Omental fat pad (tissue), 4 donors: ENCODE measurements at places on chromosomes 7 and 10. TPM values are rescaled to one million over a fixed set of nuclear protein-coding genes. Genes with fewer than 3 reads are reported as not detected.

GRCh38 chr7:41297166-41297565, 405.7 kb downstream of the INHBA start:
- DNase-seq = no peak

- no peak for DNase-seq
These were observed 604.1 kb upstream of the FOXK1 start for GRCh38 chr7:4077980-4078379.

DNA sequence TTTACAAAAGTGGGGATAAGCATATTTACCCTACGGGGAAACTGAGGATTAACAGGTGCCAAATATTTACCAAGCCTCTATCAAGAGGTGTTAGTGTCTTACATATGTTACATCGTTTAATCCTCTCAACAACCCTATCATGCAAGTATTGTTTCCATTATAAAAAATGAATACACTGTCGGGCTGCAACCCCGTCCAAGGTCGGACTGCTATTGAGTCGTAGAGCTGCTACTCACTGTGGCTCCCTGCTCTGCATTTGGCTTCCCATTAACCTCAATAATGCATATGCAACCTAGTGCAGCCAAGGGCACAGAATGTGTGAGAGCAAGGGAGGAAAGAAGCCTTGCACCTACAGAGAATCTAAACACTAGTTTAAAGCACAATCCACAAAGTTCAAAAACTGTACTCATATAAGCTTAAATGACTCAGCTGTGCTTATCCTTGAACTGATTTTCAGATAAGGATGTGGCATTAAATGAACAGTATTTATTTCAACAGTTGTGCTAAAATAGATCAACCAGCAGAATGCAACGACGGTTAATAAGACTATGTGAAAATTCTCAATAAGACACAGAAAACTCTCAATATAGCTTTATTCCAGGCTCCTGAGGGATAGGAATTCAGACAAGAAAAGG, 49.9 kb downstream of the UBE2H start:
- no peak for DNase-seq

GRCh38 chr7:96997512-96998032, 7.8 kb upstream of the DLX6 start:
- no peak for DNase-seq

GRCh38 chr7:20159226-20159747, 57.9 kb downstream of the MACC1 start:
- no peak for DNase-seq

GRCh38 chr7:39838326-39838725, 111.7 kb upstream of the CDK13 start:
- no peak for DNase-seq

GRCh38 chr10:110852947-110853346, 18.8 kb upstream of the PDCD4 start:
- DNase-seq = no peak

DNA sequence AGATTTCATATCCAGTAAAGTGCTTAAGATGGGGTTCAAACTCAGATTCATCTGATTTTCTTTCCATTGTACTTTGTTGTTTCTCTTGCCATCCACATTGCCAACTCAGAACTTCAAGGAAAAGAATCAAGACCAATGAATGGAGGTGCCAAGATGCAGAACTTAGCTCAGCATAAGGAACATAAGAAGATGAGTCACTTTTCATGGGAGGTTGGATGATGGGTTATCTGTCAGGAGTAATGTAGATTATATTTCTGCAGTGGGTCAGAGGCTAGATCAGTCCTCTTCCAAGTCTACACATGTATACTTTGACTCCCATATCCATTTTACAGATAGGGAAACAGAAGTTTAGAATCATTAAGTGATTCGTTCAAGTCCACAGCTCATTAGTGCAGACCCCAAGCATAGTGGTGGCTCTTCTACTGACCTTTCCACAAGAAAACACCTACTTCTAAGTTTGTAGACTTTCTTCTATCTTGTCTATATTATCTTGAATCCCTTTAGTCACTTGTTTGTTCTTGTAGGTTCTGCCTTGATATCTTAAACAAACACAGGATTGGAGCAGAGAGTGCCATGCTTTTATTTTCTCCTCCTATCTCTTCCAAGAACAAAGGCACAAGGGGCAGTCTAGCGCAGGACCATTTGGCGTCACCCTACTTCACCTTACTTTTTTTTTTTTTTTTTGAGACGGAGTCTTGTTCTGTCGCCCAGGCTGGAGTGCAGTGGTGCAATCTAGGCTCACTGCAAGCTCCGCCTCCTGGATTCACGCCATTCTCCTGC, 14.0 kb upstream of the ADD3 start:
- DNase-seq = no peak

DNA sequence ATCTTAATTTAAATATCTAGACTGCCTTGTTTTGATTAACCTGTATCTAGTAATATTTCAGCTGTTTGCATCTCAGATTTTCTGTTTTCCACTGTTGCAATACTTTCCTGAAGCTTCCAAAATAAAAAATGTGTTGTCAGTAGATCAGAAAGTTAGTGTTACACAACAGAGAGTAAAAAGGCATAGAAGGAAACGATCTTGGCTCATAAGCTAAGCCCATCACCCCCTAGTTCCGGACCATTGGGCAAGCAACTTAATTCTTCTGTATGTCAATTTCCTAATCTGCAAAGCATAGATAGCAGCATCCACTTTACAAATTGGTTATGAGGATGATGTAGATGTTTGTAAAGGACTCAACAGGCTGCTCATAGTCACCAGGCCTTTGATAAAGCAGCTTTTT, 4.4 kb downstream of the PON3 start:
- no peak for DNase-seq

DNA sequence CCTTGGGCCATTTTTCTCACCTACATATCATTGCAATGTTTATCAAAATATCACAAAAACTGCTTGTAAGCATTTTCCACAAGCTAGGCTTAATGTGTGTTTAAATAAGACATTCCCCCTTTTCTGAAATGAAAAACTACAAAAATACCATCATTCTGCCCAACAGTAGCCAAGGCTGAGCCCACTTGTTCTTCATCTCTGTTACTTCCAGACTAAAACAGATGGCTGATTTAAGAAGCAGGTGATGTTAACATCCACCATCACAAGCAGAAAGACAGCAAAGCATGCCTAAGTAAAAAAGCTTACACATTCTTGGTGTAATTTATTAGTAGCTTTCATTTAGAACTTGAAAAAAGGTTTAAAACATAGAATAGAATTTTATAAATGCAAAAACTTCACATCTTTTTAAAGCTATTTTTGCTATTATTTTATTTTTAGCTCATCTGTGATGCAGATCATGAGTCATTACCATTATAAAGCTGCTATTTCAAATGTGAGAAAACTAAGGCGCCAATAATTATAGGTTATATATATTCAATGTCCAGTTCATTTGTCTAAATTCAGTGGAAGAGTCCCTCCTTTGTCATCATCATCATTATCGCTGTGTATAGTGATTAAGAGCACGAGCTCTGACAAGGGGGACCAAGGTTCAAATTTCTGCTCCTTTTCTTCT, 109.4 kb downstream of the RELN start:
- DNase-seq = no peak

DNA sequence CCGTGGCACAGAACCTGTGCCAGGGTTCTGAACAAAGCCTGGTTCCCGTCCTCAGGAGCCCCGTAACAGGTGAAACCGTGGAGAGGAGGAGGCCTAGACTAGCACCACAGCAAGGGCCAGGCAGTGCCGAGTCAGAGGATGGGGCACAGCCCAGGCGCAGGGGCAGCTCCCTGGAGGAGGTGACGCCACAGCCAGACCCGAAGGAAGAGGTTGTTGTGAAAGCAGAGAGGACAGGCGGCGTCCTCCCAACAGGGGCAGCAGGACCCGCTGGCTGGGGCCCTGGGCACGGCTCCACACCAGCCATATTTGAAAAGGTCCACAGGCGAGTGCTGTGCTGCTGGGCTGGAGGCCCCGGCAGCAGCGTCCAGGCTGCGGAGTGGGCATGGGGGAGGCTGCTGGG, 25.7 kb downstream of the DAGLB start:
- DNase-seq = no peak

DNA sequence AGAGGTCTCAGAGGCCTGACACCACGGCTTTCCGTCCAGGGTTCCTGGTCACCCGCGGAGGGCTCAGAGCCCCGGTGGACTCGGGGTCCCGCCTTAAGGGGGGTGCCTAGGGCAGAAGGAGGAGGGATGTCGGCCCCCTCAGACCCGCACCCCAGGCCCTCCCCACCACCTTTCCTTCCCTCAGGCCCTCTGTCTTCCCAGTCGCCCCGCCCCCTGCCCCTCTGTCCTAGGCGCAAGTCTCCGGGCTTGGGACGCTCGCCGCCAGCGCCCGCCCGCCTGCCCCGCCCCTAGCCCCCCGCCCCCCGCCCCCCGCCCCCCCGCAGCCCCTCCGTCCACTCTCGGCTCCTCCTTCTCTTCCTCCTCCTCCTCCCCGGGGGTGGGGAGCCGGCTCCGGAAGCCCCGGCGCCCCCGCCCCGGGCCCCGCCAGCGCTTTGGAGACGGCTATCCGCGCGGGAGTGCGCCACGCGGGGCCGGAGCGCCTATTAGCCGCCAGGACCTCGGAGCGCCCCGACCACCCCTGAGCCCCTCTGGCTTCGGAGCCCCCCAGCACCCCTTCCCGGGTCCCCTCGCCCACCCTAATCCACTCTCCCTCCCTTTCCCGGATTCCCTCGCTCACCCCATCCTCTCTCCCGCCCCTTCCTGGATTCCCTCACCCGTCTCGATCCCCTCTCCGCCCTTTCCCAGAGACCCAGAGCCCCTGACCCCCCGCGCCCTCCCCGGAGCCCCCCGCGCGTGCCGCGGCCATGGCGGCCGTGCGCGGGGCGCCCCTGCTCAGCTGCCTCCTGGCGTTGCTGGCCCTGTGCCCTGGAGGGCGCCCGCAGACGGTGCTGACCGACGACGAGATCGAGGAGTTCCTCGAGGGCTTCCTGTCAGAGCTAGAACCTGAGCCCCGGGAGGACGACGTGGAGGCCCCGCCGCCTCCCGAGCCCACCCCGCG, at the start of gene AEBP1:
Gene AEBP1, plus strand, starts transcription at position 423 of the 937 bp plus-strand sequence. Its CDS starts 321 bp downstream, at position 744.
- DNase-seq = no peak

- no peak for DNase-seq
These were observed 795.6 kb upstream of the GHITM start for GRCh38 chr10:83343676-83344075.

DNA sequence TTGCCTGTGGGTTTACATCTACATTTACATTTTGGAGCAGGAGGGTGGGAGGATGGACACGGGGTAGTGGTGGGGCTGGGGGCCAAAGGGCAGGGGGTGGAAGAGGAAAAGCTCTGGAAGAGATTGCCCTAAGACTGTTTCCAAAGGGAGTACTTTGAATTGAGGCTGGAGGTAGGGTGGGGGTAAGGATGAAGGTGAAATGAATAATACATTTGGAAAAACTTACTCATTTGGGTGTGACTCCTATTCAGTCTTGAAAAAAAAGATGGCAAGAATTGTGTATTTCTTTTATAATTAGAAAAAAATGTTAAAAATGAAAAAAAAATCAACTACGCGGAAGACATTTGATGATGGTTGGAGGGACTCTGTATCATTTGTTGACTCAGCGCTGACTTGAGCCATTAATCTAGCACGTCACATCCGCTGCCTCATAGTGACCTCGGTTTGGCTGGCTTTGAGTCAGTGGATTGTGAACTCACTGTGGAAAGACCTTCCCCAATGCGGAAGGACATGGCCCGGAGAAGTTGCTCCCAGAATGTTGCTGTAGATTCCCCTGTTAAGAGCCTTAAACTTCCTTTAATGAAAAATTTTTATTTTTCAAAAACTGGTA, 2.8 kb downstream of the FAM180A start:
- DNase-seq = peak; percentile 49

DNA sequence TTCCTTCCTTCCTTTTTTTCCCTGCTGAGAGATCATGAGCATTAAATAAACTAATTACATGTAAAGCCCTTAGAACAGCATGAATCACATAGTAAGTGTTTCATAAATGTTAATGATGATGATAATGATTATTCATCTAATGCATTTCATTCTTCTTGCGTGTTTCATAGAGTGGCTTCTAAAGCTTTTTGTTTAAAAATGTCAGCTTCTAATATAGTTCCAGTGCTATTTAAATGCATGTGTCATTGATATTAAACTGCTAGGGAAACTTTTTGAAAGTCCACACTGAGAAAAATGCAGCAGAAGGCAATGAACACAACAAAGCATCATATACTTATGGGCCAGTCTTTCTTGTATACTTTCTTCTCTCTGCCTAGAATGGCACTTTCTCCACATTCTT, 894.8 kb downstream of the REEP3 start:
- DNase-seq = no peak

- DNase-seq = no peak
These were observed 88.9 kb downstream of the MYOF start for GRCh38 chr10:93393211-93393610.

- no peak for DNase-seq
These were observed 220.0 kb upstream of the KCND2 start for GRCh38 chr7:120052884-120053382.

GRCh38 chr7:158707610-158708009, 3.0 kb upstream of the NCAPG2 start:
- DNase-seq = no peak

GRCh38 chr10:80279146-80279545, 10.3 kb downstream of the MAT1A start:
- DNase-seq = no peak

DNA sequence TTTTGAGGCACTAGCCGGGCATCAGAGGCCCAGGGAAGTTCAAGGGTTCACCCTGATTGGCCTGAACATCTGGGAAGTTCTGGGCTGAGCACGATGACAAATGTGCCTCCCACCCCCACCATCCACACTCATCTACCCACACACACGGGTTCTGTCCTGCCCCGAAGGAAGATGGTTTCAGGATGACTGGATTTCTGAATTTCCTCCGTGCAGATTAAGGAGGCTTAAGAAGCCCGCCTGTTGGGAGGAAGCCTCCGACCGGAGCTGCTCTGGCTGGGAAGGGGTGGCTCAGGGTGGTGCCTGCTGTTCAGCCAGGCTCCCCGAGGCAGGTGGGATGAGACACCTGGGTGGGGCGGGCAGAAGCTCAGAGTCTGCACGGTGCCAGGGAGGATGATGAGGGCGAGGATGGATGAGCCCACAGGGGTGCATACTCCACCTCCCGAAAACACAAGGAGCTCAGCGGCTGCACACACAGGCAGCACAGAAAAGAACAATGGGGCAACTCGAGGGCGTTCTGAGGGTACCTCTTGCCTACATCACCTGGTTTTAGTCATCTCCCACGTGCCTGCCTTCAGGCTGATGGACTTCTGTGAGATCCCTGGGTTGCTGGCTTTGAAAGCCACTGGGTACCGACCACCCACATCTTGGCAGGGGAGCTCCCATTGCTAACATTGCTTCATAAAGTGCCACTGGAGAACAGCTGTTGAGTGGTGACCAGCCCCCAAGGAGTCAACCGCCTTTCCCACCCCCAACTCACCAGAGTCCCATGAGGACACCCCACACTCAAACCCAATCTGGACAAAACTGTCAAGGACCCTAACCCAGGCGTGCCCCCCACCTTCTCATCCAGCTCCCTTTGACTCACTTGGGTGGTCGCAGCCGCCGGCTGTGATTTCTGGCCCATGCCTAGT, 41.2 kb downstream of the CALML3 start:
- no peak for DNase-seq

CALML5 gene
- total RNA-seq = not detected

RNF148 gene
- total RNA-seq = 3.0 TPM

SRRM3 gene
- 2.7 TPM for total RNA-seq

ADAM8 gene
- 5.1 TPM for total RNA-seq

PRKCQ gene
- total RNA-seq = 0.79 TPM

SKIDA1 gene
- total RNA-seq = 0.44 TPM

TEX47 gene
- not detected for total RNA-seq

C7orf57 gene
- total RNA-seq = not detected

INTS15 gene
- total RNA-seq = 26.3 TPM

UPK3BL1 gene
- 13.6 TPM for total RNA-seq
